ENCODE measurements at places on chromosomes 4 and X. TPM values are rescaled to one million over a fixed set of nuclear protein-coding genes. Genes with fewer than 3 reads are reported as not detected.

Gene CISD2
- total RNA-seq: 32.3 TPM

Gene DIPK2B
- total RNA-seq: not detected

Gene GABRE
- not detected for total RNA-seq

Gene HELT
- total RNA-seq: not detected

Gene TEX13C
- total RNA-seq: not detected

Gene TEX13B
- total RNA-seq: not detected

Gene FSTL5
- total RNA-seq: not detected

Gene DMRTC1B
- not detected for total RNA-seq

All from activated CD8-positive, alpha-beta T cell treated with anti-CD3 and anti-CD28 coated beads for 36 hours (primary cell).